ENCODE measurements at places on chromosomes 7 and 10.

GRCh38 chr7:157863906-157864810 is 527.4 kb downstream of the DNAJB6 start:
- DNase-seq, result no peak

GRCh38 chr7:42057331-42057730 is 179.7 kb downstream of the GLI3 start:
- no peak for DNase-seq

DNA sequence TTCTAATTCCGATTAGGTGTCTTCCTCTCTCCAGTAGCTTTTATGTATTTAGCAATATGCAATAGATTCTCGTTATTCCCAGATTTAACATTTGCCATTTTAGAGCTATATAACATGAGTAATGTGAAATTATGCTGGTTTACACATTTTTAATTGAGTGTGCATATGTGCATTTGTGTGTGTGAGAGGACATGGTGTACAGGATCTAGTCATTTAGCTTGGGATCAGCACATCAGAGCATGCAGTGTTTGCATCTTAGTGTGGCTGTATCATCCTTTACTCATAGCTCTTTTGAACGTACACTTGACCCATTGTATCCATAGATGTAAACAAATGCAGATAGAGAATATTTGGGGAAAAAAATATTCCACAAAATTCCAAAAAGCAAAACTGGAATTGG is 65.9 kb downstream of the DENND11 start:
- no peak for DNase-seq

DNA sequence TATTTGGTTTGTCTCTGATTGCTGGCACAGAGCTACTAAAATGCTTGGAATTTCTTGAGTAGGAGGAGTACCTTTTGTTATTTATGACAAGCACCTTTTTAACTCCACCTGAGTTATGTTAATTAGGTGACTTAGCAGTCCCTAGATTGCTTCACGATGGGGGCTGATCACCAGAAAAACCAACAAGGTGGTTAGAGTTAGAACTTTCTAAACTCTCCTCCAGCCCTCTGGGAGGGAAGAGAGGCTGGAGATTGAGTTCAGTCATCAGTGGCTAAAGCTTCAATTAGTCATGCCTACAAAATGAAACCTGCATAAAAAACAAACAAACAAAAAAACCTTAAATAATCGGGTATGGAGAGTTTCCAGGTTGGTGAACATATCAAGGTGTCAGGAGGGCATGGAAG is 23.6 kb upstream of the ING3 start:
- no peak for DNase-seq

GRCh38 chr7:55534262-55534915 is 37.9 kb downstream of the VOPP1 start:
- DNase-seq, result peak; percentile 63

DNA sequence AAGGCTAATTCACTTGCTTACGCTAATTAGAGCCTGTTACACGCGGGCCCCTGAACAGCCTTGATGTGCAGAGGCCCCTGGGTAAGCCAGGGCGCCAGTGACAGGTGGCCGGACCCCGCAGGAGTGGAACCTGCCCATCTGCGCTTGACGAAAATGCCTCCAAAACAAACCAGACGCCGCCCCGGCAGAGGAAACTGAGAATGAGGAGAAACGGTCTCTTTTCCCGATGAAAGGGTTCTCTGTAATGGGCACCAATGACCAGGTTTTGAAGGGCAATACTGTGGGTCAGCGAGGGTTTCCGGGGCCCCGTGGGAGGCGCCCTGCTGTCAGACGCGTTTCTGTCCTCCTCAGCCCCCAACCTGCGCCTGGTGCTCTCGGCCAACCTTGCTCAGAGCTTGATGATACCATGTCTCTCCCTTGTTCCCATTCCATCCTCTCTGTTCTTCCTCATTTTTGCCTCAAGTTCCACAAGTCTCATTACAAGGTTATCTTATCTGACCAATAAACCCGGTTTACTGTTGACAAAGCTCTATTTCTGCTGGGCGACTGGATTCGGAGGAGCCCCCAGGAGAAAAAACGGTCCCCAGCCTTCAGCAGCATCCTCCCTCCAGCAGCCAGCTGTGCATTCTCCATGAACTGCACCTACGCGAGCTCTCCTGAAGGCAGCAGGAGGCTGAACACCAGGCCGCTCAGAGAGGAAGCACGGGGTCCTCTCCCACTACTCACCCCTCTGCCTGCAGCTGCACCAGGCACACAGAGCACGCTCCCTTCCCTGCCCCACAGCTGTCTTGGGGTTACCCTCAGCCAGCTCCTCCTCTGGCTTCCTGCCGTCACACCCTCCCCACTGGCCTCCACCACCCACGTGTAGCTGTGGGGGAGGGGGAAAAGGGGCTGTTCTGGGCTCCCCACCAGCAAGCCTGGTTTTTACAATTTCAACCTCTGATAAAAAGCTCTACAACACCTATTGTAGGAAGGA is 202.0 kb downstream of the MAD1L1 start:
- DNase-seq, result peak; percentile 38

DNA sequence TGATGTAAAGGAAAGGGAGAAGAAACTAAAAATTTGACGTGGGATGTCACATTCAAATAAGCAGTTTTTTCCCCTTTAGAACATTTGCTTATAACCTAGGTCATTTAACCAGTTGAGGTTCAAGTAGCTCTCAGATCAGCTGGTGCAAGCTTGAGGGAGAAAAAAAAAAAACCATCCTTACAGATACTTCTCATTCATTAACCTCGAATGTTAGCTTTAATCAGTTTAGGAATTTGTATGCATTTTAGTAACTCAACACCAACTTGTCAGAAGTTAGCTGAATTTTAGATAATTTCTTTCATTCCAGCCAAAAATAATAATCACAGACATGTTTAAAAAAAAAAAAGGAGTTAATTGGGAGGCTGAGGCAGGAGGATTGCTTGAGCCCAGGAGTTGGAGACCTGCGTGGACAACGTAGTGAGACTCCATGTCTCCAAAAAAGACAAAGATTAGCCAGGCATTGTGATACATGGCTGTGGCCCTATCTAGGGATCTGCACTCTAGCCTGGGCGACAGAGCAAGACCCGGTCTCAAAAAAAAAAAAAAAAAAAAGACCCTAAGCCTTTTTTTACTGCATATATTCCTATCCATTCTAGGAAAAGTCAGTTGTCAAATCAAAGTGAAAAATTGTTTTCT is 46.2 kb downstream of the BMPR1A start:
- no peak for DNase-seq

DNA sequence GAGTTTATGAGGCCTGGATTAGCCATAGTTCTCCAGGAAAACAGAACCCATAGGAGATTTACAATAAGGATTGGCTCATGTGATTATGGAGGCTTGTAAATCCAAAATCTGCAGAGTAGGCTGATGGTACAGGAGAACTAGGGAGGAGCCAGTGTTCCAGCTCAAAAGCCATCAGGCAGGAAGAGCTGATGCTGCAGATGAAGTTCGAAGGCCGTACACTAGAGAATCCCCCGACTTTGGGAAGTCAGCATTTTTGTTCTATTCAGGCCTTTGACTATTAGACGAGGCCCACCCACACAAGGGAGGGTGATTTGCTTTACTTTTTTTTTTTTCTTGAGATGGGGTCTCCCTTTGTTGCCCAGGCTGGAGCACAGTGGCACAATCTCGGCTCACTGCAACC is 37.6 kb downstream of the KIN start:
- DNase-seq, result no peak

- DNase-seq, result no peak
These were observed 101.2 kb upstream of the ZNF746 start for GRCh38 chr7:149598721-149599308.

GRCh38 chr7:5700391-5700985 is 81.0 kb downstream of the RNF216 start:
- DNase-seq, result no peak

DNA sequence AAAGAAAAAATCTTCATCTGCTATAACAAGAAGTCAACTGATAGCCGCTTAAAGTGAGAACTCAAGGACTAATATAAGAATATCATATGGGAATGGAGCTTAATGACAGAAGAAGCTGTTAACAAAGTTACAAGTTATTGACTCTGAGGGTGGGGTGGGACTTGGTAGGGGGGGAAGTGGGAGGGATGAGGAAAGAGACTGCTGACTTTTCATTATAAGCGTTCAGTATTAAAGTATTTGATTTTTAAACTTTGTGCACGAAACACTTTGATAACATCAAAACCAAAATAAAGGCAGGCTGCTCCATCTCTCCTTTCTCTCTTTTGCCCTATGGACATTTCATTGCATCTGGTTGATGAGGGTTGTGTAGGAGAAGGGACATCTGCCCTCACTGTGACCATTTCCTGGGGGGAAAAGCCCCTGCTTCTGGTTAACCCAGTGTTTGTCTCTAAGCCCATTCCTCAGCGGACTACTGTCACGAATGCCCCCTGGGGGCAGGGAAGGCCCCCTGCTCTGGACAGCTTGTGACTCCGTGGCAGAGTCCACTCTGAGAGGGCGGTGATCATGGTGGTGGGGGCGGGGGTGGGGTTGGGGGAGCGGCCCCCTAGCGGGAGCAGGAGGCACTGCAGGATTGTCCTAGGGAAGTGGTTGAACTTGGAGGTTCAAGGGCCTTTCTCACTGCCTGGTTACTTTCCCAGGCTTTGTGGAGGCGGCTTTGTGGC is 17.4 kb downstream of the SLC13A4 start:
- peak; percentile 2 for DNase-seq

DNA sequence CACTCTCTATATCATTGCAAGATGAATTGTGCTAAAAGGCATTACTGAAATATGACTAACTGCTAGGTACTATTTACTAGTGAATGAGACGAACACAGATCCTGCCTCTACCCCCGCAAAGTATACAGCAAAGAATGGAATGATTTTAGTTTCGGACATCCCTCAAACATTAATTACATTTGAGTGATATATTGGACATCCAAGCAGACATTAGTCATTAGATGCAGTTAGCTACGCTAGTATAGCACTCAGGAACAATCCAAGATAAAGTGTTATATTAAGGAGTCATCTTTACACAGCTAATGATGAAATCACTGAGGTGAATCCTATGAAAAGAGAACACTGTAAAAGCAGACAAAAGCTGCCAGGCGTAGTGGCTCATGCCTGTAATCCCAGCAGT is 7.3 kb upstream of the TAF3 start:
- no peak for DNase-seq

DNA sequence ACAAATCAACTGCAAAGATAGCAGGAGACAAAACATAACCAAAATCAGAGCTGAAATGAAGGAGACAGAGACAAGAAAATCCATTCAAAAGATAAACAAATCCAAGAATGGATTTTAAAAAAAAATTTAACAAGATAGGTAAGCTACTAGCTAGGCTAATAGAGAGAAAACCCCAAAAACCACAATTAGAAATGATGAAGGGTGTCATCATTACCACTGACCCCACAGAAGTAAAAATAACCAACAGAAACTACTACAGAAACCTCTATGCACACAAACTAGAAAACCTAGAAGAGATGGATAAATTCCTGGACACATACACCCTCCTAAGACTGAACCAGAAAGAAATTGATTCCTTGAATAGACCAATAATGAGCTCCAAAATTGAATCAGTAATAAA is 117.6 kb downstream of the DNAJC1 start:
- DNase-seq, result no peak

DNA sequence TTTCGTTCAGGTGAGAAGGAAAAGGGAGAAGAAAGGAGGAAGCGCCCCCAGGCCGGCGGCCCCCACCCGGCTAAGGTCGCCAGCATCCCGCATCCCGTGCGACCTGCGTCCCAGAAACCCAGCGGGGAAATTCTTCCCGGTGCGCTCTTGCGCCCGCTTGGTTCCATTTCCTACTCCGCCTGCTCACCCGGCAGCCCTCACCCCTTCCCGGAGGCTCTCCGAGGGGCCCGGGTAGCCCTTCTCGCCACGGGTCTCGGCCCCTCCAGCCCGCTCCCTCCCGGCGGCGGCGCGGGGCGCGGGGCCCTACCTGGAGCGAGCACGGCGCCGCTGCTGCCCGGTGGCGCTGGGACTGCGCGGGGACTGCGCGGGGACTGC is at the start of gene PRKCQ:
Gene PRKCQ (minus strand): TSS at position 373 of the 375 bp plus-strand sequence. CDS start 65,141 bp downstream, outside the sequence.
- DNase-seq, result no peak

DNA sequence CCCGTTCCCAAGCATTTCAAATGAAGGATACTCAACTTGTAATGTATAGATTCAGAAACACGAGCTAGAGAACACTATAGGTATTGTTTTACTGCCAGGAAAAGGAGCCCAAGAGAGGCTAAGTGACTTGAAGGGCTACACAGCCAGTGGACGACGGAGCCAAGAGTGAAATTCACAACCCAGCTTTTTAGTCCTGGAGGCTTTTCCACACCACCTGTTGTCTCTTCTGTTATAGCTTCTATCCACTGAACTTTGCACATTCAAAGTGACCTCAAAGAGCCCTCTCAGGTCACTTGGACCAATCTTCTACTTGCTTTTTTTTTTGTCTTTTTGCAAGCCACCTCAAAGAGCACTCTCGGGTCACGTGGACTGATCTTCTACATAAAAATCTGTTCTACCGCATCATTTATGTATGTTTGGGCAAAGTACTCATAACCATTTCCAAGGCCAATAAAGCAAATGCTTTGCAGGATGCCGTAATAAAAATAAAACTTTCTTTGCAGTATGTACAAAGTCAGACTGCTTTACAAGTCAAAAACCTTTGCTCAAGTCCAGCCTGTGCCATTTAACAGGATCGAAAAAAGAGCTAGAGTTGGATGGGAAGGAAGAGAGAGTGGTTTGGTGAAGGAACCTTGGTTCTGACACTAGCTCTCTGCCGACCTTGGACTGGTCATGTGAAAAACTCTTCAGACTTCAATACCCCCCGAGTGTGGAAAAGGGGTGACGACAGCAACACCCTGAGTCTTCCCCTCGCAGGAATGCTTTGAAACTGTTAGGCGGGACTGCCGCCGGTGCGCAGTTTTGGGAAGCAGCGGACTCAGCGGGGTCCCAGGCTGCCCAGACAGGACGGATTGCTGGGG is 821 bp downstream of the SLC35B4 start:
- DNase-seq, result peak; percentile 4

- DNase-seq, result no peak
These were observed 8.7 kb upstream of the LRRTM3 start for GRCh38 chr10:66917104-66917503.

- DNase-seq, result no peak
These were observed 122.9 kb downstream of the NRF1 start for GRCh38 chr7:129734400-129734799.

DNA sequence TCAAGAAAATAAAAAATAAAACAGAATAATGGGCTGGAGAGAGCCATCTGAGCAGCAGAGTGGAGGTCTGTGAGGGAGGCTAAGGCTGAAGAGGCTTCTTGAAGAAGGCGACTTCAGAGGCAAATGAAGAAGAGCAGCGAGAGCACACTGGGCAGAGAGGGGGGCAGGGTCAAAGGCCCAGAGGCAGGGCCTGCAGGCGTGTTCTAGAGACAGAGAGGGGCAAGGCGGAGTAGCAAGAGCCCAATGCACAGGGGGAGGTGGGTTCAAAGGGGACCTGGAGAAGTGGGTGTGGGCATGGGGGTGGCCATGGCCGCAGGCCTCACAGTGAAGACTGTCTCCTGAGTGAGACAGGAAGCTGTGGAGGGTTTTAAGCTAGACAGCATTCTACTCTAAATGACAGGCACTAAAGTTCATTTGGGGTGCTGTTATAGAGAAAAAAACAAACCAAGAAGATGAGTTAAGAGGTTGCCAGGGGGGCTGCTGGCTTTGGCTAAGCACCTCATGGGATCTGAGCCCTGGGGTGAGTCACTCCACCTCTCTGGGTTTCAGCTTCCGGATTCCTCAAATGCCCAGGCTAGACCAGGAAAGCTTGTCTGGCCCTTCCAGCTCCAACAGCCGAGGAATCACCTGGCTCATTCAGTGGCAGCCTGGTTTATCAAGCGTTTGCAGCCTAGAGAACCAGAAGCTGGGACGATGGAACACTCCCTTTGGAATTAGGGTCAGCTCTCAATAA is 81.7 kb downstream of the DLG5 start:
- DNase-seq, result no peak

GRCh38 chr10:17348011-17348500 is 106.3 kb downstream of the ST8SIA6 start:
- DNase-seq, result no peak

Measured in CD4-positive, alpha-beta T cell treated with Interleukin-17A for 1 hour (primary cell).